Pancreas (tissue), 10 donors: ENCODE measurements at places on chromosomes 3 and 15.

DNA sequence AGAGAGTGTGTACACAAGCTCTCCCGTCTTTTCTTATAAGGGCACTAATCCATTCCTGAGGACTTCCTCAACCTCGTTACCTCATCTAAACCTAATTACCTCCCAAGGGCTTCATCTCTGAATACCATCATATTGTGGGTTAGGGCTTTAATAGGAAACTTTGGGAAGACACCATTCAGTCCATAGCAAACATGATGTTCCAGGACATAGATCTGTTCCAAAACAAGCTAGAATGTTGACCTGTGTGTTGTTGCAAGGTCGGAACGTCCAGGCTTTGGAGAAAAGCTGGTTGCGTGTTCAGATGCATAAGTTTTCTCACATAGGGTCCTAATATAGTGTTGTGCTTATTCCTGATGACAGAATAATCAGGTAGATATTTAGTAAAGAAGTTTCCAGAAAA, 9.7 kb upstream of the TMEM87A start:
- no peak for DNase-seq

GRCh38 chr3:69251078-69251805, 128.8 kb upstream of the LMOD3 start:
- no peak for DNase-seq

GRCh38 chr15:40006003-40006402, 33.0 kb downstream of the SRP14 start:
- DNase-seq: no peak

DNA sequence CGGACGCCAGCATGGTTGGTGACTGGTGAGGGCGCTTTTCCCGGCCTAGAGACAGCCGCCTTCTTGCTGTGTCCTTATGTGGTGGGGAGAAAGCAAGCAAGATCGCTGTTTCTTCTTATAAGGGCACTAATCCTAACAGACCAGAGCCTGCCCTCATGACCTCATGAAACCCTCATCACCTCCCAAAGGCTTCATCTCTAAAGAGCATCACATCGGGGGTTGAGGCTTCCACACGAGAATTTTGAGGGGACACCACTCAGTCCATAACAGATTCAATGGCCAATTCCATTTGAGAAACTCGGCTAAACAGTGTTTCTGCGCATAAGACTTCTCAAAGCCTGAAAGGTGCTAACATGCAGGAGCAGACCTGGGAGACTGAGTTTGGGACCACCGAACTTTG, 54.0 kb downstream of the VGLL4 start:
- DNase-seq: no peak

- no peak for DNase-seq
Observed at GRCh38 chr15:72785841-72786240, 2.3 kb upstream of the ADPGK start.

DNA sequence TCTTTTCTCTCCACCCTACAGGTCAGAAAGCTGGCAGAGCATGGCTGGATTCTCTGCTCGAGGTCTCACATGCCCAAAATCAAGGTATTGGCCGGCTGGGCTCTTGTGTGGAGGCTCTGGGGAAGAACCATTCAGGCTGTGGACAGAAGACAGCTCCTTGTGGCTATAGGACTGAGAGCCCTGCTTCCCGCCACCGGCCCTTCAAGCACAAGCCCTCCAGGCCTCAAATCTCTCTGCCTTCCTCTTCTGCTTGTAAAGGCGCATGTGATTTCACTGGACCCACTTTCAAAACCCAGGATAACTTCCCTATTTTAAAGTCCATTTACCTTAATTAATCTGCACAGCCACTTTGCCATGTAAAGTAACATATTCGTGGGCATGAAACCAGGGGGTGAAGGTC, 36.2 kb upstream of the MGLL start:
- no peak for DNase-seq

GRCh38 chr3:133014325-133014724, 23.9 kb upstream of the TMEM108 start:
- no peak for DNase-seq

GRCh38 chr3:8524249-8524648, 22.6 kb downstream of the LMCD1 start:
- no peak for DNase-seq

DNA sequence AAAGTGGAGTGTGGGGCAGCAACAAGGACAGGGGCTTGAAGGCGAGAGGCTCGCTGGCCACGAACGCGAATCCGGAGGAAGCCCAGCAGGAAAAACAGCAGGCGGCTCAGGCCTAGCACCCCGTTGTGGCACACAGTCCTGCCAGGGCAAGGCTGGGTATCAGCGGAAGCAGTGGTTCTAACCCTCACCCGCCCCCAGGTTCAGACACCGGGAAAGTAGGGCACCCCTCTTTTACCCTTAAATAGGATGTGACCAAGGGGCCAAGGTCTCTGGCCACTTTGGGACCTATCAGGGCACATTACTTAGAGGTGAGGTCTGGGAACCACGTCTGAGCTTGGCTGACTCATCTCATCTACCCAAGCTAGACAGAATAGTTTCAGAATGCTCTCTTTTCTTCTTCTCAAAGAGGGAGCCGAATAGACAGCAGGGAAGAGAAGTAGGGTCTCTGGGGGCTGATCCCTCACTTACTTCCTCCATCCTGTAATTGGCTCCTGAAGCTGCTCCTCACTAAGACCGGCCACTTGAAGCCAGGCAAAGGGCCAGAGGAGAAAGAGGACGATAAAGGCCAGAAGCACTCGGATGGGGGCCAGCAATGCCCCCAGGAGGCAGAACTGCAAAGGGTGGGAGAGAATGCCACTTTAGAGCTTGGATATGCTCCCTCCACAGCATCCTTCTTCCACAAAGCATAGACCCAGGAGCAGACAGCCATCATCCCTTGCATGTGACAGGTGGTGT, 1.7 kb downstream of the LPCAT4 start:
- no peak for DNase-seq

DNA sequence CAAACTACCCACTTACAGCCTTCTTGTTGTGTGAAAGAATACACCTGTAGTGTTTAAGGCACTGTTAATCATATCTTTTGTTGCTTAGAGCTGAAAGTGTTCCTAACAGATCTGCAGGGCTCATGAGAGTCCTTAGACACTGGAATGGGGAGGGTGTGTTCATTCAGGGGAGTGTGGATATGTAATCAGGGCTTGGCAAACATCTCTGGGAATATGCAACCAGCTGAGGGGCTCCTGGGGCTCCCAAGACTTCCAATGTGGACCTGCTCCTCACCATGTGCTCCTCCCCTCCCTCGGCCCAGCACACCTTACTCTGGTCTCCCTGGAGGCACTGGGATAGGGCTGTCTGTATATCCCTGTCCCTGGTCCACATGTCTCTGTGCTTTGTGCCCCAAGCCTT, 30.3 kb upstream of the MFSD1 start:
- DNase-seq: no peak

DNA sequence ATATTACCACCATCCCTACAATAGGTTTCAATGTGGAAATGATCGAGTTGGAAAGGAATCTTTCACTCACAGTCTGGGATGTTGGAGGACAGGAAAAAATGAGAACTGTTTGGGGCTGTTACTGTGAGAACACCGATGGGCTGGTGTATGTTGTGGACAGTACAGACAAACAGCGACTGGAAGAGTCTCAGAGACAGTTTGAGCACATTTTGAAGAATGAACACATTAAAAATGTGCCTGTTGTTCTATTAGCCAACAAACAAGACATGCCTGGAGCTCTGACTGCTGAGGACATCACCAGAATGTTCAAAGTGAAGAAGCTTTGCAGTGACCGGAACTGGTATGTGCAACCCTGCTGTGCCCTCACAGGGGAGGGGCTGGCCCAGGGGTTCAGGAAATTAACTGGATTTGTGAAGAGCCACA, 510 bp downstream of the ARL14 start:
- DNase-seq: no peak

DNA sequence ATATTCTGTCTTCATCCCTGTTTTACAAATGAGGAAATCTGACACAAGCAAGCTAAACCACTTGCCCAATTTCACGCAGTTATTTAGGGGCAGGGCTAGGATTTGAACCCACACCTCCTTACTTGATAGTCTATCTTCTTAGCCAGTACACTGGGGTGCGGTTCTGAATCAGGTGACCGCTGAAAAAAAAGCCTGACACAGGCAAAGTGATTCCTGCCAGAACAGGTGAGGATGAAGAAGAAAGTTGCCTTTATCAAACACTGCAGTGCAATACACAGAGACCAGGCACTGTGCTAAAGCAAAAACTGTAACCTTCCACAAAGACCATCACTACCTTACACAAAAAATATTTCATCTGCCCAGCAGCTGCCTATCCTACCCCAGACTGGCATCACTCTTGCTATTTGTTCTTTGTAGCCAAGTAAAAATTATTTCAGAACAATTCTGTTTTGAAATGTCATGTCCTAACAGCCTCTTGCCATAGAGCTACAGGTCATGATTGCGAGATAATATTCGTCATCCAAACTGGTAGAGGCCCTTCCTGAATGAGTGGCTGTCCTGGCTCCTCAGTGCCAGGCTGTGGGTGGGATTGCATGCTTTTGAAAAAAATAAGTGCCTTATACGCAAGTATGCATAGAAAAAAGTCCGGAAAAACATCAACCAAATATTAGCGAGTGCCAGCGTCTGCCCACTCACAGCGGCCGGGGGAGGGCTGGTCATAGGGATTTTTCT, 142.3 kb upstream of the TPM1 start:
- DNase-seq: no peak

DNA sequence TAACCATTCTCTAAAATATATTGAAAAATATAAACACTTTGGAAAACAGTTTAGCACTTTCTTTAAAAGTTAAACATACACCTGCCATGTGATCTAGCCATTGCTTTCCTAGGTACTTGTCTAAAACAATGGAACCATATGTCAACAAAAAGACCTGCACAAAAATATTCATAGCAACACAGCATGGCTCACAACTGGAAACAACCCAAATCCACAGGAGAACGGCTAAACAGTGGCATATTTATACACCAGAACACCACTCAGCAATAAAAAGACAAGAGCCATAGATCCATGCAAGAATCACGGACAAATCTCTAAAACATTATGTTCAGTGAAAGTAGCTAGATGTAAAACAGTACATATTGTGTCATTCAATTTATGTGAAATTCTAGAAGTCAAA, 221.3 kb upstream of the UBE2E2 start:
- DNase-seq: no peak

DNA sequence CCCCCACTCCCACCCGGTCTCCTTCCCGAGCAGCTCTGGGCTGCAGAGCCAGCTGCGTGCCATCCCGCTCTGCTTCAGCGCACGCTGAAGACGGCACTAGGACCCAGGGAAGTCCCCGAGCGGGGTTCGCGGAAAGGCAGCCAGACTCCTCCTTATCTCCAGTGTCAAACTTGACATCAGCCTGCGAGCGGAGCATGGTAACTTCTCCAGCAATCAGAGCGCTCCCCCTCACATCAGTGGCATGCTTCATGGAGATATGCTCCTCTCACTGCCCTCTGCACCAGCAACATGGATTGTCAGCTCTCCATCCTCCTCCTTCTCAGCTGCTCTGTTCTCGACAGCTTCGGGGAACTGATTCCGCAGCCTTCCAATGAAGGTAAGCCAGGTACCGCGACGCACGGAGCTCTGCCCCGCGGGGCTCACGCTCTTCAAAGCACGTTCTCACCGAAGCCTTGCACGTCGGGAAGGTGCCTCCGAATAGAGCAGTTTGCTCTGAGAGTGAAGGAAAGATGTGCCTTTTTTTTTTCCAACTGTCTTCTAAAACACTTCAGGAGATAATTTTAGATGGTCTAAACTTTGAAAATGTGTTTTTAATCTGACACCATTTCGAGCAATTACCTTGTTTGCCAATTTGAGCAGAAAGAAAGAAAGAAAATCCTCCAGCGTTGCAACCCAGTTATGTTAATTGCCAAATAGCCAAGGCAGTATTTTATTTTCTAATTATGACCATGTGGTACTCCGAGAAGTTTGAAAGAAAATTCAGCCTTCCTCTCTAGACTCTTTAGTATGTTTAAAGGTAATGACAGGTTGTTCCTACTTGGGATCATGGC, at the start of gene EPHA3:
Gene EPHA3 (plus strand): TSS at position 161 of the 830 bp plus-strand sequence. CDS start 128 bp downstream, at position 289.
- peak; percentile 40 for DNase-seq

- DNase-seq: no peak
Observed at GRCh38 chr3:107222907-107223306, 154.3 kb upstream of the CCDC54 start.

- DNase-seq: no peak
Observed at GRCh38 chr15:22815766-22816165, 22.7 kb upstream of the NIPA2 start.

DNA sequence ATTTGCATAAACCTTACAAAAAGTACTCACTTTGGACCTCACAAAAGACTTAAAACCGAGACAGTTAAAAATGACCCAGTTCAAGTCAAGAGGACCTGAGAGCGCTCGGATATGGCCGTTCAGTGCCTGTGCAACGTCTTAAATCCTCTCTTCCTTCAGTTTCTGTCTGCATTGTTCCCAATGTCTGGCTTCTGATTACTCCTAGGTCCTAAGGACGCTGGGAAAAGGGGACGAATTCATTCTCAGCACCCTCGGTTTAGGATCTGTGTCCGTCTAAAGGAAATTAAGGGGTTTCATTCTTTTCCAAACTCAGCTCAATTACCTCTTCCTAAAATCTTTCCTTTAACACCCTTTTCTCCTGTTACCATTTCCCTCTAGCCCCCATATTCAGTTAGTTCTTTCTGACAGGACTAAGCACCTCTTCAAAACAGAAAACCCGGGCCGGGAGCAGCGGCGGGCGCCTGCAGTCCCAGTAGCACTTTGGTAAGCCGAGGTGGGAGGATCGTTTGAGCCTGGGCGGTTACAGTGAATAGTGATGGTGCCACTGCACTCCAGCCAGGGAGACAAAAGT, 970 bp downstream of the DPPA4 start:
- DNase-seq: peak; percentile 56

- DNase-seq: no peak
Observed at GRCh38 chr3:181752202-181752671, 40.5 kb downstream of the SOX2 start.

DNA sequence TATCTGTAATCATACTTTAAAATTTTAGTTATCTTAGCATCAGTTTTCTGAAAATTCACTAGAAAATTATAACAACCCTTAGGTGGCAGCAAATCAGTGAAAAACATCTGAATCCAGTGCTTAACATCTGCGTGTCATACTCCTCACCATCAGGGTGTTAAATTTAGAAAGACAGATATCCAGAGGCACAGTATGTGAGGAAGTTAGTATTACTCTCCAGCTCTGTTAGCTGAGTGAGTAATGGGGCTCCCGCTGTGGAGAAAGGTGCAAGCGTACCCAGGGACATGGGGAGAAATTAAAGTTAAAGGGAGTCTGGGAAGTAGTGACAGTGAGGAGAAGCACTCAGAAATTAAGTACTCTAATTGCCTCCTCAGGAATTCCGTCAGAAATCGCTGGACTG, 50.9 kb downstream of the CEP63 start:
- DNase-seq: no peak

- DNase-seq: no peak
Observed at GRCh38 chr3:17444865-17445264, 297.6 kb downstream of the TBC1D5 start.

GRCh38 chr15:40058476-40059140, 19.6 kb upstream of the SRP14 start:
- no peak for DNase-seq

DNA sequence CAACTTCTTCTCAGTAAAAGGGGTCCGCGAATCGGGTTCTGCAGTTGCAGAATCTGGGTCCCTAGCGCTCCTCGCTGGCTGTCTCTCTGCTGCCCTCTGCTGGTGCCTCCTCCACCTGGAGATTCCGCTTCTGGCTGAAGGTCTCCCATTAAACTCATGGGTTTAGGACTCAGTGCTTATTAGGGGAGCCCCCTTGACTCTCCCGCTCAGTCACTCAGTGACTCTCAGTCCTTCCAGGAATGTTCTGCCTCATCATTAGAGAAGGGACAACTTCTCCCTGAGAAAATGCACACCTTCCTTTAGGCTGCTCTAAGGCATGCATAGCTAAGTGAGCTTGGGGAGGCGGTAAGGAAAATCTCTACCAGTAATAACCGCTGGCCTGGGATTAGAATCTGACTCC, 7.1 kb downstream of the CPN2 start:
- peak; percentile 63 for DNase-seq
